NCI-H1092 (cell line): ENCODE measurements at places on chromosomes 12 and 14.

GRCh38 chr14:50967790-50968189, 23.5 kb upstream of the PYGL start:
- no peak for DNase-seq

DNA sequence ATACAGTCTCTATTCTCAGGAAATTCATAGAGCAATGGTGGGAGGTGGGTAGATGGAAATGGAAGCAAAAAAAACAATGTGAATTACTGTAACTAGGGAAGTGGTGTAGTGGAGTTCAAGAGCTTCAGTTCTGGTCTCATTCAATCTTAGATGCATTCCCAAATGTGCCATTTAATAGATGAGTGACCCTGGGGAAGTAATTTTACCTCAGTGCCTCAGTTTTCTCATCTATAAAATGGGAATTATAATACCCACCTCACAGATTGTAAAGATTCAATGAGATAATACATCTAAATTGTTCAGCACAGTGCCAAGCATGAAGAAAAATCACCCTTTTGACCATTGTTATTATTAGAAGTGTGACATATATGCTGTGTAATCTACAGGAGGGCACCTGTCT, 173.1 kb downstream of the SLC38A4 start:
- DNase-seq, result no peak

- DNase-seq, result no peak
These were observed 386.2 kb downstream of the DIO2 start for GRCh38 chr14:79825046-79825521.

DNA sequence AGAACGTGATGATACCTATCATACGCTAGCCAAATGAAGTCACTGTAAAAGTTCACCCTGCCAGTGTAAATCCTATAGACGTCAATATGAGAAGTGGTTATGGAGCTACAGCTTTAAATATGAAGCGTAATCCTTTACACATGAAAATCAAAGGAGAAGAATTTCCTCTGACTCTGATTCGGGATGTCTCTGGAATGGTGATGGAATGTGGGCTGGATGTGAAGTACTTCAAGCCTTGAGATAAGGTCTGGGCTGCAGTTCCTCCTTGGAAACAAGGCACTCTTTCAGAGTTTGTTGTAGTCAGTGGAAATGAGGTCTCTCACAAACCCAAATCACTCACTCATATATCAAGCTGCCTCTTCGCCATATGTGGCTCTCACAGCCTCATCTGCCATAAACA, 53.1 kb upstream of the NAP1L1 start:
- DNase-seq, result no peak

DNA sequence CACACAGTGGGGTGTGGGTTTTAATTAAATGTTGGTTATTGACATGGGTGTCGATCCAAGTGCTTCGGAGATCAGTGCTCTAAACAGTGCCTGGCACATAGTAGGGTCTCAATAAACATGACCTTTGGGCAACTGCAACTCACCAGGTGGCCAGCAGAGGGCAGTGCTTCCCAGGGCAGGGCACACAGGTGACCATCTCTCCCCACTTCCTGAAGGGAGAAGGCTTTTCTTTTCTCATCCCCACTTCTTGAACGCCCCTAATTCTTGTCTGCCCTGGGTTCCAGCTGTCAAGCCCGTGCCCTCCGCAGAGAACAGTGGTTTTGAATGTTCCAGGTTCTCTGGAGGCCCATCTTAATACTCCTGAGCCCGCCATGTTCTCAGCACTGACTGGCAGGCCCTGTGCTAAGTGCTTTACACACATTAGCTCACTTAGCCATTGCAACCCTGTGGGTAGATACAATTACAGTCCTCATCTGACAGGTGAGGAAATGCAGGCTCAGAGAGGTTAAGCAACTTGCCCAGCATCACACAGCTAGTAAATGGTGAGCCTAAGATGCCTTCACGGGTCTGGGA, 16.3 kb downstream of the RAPGEF3 start:
- DNase-seq, result no peak

GRCh38 chr12:121595520-121595919, 14.7 kb upstream of the KDM2B start:
- no peak for DNase-seq

DNA sequence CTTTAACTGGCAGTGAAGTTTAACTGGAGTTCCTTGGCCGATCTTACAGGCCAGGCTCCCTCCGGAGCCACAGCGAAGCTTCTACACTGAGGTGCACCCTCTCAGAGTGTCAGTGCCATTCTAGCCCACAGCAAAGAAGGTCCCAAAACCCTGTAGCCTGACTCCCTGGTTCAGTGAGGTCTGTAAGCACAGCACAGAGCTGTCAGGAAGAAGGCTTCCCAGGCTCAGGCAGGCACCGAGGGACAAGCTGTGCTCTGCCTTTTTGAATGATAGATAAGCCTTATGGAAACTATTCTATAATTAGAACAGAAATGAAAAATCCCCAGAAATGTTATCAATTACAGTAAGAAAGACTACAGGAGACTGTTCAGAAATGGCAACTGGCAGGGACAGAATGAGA, 40.2 kb downstream of the MOK start:
- no peak for DNase-seq

GRCh38 chr14:33232031-33232430, 293.4 kb downstream of the NPAS3 start:
- DNase-seq, result no peak

GRCh38 chr12:106632797-106633450, 50.1 kb downstream of the RFX4 start:
- DNase-seq, result no peak

GRCh38 chr14:104158827-104159798, 20.7 kb downstream of the KIF26A start:
- DNase-seq, result no peak

DNA sequence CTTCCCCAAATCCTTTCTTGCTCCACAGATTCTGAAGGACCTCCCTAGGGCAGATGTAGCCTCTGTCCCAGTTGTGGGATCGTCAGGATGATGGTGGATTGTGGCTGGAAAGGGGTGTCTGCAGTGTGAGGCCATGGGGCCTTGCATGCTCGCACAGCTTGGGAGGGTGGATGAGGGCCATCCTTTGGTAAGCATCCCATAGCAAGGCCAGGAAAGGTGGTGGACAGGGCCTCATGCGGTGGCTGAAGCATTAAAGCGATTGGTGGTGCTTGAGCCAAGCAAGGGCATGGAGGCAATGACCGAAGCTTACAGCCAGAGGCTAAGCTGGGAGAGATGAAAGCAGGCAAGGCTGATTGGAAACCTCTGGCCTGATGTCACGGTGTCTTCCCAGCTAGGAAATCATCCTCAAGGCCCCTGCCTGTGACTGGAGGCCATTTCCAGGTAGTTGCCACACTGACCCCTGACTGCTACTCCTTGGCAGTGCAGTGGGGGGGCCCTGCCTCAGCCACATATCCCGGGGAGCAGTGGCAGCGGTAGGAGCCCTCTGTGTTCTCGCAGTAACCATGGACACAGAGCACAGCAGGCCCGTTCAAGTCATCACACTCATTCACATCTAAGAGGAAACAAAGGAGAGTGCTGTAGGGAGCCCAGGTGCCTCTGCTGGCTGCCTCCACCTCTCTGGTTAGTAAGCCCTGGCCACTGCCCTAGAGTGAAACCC, 7.0 kb downstream of the ISCA2 start:
- DNase-seq, result no peak
